Ammon's horn (tissue), 1 donor: ENCODE measurements at places on chromosomes 16 and 17.
A peak's percentile ranks its signal among the peaks of the same experiment; 100 is the strongest.

- no peak for DNase-seq
These were observed 30.3 kb downstream of the ALDH3A2 start for GRCh38 chr17:19678581-19679453.

- DNase-seq, result peak; percentile 59
These were observed 75.2 kb upstream of the KSR1 start for GRCh38 chr17:27381007-27381501.

DNA sequence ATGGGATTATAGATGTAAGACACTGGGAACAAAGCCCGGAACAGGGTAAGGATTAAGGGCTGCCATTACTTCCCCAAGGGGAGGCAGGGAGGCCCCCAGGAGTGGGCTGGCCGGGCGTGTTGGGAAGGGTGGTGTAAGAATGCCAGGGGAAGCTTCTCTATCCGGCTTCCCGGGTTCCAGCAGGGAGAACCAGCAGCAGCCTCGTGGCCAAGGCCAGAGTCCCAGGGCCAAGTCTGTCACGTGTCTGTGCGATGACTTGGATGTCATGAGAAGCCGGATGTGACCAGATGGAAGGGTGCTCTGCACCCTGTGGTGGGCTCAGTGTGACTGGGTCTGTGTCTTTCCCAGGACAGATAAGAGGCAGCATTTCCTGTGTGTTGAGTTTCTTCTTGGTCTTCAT is 52.1 kb downstream of the SCNN1B start:
- no peak for DNase-seq

DNA sequence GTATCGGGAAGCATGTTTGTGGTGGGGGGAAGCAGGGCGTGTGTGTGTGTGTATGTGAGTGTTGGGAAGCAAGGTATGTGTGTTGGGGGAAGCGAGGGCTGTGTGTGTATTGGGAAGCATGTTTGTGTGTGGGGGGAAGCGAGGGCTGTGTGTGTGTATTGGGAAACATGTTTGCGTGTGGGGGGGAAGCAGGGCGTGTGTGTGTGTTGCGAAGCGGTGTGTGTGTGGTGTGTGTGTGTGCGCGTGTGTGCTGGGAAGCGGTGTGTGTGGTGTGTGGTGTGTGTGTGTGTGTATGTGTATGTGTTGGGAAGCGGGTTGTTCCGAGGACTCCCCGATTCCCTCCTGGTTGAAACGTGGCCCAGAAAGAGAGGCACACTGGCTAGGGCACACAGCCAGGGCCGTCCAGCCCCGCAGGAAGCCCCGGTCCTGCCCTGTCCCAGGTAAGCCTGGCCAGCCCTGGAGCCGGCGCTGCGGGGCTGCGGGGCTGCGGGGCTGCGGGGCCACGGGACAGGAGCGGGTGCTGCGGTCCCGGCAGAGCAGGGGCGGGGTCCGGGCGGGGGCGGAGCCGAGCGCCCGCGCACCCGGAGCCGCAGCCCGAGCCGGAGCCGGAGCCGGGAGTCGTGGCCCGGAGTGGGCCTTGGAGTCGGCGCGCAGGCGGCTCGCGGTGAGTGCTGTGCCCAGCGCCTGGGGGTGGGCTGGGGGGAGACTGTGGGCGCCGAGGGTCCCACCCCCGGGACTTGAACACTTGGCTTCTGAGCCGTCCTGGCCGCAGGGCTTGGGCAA is at the start of gene NOD2:
TSS of gene NOD2 (plus strand) at position 608 of the 783 bp plus-strand sequence. CDS start 5,890 bp downstream, outside the sequence.
- DNase-seq, result no peak

DNA sequence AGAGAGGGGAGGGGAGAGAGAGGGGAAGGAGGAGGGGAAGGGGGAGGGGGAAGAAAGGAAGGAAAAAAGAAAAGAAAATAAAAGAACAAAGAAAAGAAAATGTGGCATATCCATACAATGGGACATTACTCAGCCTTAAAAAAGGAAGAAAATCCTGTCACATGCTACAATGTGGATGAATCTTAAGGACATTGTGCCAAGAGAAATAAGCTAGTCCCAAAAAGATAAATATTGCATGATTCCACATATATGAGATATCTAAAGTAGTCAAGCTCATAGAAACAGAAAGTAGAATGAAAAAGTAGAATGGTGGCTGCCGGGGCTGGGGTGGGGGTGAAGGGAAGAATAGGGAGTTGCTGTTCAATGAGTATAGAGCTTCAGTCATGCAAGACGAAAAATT is 40.4 kb downstream of the CNGB1 start:
- no peak for DNase-seq

DNA sequence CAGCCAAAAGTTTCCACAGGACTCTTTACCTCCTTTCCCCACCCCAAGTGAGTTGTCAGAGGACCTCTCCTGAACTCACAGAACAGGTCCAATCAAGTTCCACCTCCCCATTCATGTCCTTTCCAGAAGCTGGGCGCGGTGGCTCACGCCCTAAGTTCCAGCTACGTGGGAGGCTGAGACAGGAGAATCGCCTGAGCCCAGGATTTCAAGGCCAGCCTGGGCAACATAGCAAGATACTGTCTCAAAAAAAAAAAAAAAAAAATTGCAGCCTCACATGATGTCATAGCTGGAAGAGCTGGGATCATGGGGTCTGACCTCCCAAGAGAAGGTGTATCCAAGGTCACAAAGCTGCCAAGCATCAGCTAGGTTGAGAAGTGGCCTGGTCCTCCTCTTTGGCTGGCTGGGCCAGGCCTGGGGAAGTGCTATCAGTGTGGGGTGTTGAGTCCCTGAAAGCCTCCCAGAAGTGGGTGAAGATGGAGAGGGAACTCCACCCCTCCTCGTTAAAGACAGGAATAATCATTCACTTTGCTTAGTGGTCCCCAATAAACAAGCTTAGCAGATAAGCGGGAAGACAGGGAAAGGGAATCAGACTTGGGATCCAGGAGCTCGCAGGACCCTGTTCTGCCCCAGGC is 5.5 kb upstream of the MNT start:
- no peak for DNase-seq

DNA sequence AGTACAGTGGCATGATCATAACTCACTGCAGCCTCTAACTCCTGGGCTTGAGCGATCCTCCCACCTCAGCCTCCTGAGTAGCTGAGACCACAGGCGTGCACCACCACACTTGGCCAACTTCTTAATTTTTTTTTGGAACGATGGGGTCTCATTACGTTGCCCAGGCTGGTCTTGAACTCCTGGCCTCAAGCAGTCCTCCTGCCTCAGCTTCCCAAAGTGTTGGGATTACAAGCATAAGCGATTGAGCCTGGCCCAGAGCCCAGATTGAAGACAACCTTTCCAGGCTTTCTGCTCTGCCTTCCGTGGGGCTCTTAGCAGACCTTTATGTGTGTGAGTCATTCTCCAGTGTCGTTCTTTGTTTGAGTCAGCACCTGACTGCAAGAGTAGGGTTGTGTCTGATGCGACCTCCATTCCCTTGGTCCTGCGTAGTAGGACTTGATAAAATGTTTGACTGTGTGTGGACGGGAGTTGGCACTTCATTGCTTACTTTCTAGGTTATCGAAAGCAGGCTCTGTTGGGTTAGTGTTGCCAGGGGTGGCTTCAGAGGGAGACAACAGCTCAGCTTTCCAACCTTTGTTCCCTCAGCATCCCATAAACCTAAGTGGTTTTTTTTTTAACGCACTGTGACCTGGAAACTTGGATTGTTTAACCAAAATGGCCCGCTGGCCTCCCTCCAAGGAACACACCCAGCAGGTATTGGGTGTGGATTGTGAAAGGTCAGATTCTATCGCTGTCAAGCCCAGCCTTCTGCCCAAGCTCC is 26.4 kb downstream of the EEF2K start:
- DNase-seq, result no peak

DNA sequence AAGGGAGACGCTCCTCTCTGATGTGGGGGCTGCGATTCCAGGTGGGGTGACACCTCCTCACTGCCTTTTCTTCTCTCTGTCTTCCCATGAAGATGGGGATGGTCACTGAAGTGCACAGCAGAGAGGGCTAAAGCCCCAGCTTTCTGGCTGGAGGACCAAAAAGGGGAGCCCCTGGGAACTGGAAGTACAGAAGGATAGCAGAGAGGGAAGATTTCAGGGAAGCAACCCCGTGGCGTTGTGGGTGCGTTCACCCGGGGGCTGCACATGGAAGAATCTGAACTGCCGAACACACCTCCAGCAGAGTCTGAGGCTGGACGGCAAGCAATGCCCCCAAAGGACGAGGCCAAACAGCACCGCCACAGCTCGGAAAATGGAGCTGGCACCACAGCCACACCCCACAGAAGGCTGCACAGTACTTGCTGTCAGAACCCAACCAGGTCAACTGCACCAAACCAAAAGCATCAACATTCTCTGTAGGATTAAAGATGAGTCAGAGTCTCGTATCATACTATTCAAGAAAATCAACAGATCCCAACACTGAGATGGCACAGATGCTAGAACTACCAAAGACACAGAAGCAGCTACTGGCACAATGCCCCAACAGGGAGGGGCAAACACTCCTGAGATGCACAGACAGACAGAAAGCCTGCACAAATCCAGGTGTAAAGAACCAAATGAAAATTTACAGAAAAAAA is 49.9 kb downstream of the MAP1LC3B start:
- DNase-seq, result no peak

GRCh38 chr17:22463110-22463850 is 771.0 kb downstream of the KCNJ18 start:
- DNase-seq, result no peak

- DNase-seq, result no peak
These were observed 10.3 kb downstream of the KRABD2 start for GRCh38 chr17:8366231-8366630.

GRCh38 chr17:74768069-74768762 is 7.9 kb downstream of the NAT9 start:
- DNase-seq, result peak; percentile 62
